ENCODE measurements at places on chromosomes 2 and 18.

DNA sequence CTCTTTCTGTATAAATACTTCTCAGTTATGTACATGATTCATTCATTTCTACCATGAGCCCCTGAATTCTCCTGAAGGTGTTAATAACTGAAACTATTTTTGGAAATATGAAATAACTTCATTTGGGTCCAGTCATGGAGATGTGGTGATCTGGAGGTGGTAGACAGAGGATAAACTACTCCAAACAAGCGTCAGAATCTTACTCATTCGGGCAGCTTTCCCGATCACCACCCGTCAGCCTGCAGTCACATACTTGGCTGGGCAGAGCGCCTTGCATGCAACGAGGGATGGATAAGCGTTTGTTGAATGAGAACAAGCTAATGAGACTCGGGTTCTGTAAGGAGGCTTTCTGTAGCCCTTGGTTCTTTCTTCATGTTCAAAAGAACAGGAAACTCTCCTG lies 222.7 kb downstream of the CD226 start:
- no peak for DNase-seq

DNA sequence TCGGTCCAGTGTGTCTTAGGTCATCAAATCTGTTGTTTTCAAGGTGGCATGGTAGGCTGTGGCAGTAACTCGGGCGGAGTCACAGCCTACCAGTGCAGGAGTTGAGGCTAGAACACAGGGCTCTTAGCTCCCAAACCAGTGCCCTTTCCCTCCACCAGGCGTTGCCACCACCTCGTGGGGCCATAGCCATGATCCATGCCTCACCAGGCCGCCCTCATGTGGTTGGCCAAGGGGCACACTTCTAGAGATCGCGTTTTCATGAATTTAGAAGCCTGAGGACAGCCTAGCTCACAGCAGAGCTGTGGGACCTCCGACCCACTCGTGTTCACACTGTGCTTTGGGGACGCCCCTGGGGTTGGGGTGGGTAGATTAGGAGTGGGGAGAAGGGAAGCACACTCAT lies 10.6 kb downstream of the SEC11C start:
- DNase-seq: no peak

DNA sequence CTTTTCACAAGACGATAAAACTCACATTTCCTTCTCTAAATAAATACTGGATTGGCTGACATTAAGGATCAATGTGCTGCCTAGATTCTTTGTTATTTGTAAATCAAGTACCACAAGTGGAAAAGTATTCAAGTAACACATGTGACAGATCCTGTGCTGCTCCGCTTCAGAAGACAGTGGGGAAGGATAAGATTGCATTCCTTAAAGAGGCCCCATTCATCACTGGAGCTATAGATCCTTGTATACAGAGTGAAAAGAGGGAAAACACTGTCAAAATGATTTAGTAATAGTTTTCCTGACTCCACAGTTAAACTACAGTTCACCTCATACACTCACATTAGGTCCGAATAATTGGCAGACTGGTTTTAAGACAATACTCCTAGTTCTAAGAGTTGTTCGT lies 108.0 kb upstream of the CSRNP3 start:
- DNase-seq: no peak

DNA sequence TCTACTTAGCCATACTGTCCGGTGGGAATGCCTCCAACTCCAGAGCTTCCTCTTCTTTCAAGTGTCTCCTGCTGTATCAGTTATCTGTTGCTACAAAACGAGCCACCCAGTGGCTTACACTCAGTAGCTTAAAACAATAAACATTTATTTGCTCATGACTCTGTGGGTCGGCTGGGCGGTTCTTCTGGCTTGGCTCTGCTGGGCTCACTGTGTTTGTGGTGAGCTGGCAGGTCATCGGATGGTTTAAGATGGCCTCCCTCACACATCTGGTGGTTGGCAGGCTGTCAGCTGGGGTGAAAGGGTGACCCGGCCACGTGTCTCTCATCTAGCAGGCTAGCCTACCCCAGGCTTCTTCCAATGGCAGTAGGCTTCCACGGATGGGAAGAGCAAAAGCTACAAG lies 122.4 kb upstream of the SLC1A4 start:
- no peak for DNase-seq

DNA sequence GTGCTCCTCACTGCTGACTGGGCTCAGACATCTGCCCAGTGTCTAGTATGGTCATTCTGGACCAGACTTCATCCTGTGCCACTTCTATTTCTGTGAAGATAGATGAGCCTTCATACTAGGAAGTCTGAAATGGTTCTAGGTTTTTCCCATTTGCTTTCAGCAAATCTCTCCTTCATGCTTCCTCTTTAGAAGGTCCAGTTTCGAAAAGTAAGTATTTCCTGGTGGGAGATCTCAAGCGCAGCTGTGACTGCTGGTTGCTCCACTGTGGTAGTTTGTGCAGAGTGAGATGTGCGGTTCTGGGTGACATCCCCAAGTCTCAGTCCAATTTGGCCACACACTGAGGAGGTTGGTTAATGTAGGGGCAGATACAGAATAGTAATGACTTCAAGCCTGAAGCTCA lies 14.4 kb downstream of the IL36B start:
- no peak for DNase-seq

GRCh38 chr18:14117606-14118005 lies 14.6 kb downstream of the ZNF519 start:
- DNase-seq: no peak

GRCh38 chr2:38505779-38506178 lies 96.9 kb downstream of the HNRNPLL start:
- no peak for DNase-seq

DNA sequence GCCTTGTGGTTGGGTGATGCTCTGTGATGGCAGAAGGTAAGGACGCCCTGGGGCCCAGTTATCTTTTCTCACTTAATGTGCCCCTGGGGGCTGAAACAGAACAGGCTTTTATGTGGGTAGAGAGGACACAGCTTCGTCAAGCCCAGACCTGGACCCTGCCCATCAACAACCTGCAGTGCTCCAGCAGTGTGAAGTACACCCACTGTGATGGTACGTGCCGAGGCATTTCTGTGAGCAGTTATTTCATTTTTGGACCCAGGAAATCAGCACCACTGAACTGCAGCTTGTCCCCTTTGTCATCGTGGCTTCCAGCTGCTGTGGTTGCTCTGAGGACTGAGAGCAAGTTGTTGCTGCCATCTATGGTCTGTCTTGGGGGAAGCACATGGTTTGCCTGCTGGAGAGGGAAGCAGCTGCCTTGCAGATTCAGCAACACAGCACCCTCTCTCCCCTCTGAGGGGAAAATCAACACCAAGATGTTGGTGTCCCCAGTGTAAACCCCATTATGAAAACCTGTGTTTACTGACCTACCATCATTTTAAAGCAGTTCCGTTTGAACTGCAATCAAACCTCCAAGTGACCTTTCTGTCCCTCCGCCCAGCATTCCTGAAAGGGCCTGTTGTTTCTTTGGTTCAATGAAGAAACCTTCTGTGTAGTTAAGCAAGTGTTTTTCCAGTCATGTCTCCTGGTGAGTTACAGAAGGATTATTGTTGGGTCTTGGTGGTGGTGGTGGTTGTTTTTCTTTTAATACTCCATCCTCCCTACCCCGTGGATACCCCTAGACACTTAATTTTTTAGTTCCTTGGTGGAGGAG lies 158.2 kb downstream of the MGAT5 start:
- peak; percentile 80 for DNase-seq

DNA sequence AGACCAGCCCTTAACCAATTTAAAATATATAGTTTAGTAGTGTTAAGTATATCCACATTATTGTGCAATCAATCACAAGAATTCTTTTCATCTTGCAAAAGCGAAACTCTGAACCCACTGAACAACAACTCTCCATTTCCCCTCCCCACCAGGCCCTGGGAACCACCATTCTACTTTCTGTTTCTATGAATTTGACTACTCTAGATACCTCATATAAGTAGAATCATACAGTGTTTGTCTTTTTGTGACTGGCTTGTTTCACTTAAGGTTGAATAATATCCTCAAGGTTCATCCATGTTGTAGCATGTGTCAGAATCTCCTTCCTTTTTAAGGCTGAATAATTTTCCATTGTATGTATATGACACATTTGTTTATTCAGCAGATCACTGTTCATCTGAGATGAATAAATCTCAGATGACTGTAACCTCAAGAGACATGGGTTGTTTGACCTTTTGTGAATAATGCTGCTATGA lies 8.1 kb upstream of the SOS1 start:
- DNase-seq: peak; percentile 80

- no peak for DNase-seq
Measured at GRCh38 chr2:236663287-236664101, 93.9 kb downstream of the ACKR3 start.

- DNase-seq: no peak
Measured at GRCh38 chr2:149278872-149279264, 51.5 kb upstream of the LYPD6 start.

GRCh38 chr2:113157897-113158753 lies 15.6 kb upstream of the PSD4 start:
- no peak for DNase-seq

DNA sequence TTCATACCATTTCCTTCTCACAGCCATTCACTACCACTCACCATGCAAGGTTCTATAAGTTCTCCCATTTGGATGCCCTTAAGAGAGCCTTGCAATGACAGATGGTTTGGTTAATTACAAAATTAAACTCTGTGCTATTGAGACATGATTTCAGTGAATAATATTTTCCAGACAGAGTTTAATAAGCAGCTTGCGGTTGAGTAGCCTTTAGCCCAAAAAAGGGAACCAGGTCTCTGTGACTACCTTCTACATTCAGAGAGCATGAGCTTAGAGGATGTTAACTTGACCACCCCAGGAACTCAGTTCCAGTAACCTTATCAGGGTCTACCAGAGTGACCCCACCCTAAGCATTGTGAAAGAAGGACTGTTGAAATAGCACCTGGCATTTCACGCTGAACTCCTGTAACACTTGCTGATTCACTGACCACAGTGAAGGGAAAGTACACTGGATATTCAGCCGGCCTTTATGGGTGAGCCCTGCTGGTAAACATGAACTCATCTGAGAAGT lies 1173.1 kb upstream of the ZEB2 start:
- peak; percentile 29 for DNase-seq

- peak; percentile 48 for DNase-seq
Measured at GRCh38 chr2:102753563-102754159, 8.2 kb upstream of the TMEM182 start.

GRCh38 chr2:138846216-138846821 lies 66.1 kb upstream of the NXPH2 start:
- DNase-seq: peak; percentile 2

DNA sequence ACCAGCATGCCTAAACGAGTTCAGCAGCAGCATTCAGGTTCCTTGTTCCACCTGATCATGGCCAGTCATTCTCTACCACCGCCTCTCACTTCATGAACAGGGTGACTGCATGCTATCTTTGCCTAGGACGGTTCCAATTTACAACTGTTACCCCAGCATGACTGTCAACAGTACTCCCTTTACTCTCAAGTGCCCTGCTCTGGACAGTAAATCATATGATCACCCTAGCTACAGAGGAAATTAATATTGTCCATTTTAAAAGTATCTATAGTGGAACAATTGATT lies 25.7 kb downstream of the MGAT4A start:
- DNase-seq: no peak

- DNase-seq: no peak
Measured at GRCh38 chr2:238803996-238804870, 43.7 kb upstream of the TWIST2 start.

DNA sequence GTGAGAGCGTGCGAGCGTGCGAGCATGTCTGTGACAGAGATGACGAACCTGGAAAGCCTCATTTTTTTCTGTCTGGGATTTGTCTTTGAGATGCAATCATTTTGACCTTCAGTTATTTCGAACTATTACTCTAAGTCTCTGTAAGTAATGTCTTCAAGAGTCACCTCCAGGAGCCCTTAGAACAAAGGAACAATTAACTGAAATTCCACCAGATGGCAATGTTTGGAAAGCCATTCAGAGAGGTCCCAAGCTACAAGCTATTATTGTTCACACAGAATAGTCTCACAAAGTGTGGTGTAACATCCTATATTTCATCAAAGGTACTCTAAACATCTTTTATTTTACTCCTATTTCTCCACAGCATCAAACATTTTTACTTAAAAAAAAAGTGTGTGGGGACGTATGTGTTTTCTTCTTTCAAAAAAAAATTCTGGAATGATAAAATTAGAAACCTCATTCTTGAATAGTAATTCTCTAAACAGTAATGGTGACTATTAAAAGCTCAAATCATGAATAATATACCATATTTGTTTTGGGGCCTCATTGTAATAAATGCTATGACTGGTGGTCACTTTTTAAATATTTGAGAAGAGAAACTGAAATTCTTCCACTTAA lies 35.1 kb upstream of the MAPRE2 start:
- DNase-seq: peak; percentile 76

GRCh38 chr2:16613539-16614011 lies 52.1 kb downstream of the CYRIA start:
- peak; percentile 7 for DNase-seq

DNA sequence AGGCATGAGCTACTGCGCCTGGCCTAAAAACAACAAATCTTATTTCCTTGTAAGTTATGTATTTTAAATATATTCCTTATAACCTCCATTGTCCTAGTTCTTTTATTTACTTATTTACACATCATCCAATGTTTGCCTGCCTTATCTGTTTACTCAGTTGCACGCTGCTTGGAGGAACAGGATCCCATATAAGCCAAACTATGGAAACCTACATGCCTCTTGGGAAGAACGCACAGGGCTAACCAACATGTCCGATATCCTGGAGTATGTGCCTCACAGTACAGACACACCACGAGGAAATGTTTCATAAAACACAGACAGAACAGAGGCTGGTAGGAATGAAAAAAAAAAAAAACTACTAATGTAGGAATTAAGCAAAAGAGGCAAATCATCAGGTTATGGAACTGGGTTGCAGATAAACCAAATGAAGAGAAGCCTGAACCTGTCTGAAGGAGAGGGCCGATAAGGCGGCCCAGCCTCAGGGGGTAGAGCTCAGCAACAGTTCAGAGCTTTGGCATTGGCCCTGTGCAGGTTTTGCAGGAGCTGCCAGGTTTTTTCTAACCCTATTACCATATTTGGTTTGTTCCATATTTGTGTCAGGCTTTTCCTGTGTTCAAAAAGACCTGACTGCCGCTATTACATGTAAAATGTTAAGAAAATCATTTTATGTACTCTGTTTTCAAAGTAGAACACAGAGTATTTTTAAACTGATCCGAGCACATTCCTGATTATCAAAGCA lies 19.9 kb upstream of the SP3 start:
- DNase-seq: no peak

Measured in CD4-positive, alpha-beta T cell treated with Interleukin-17A for 1 hour (primary cell).